Stimulated activated CD4-positive, alpha-beta T cell treated with anti-CD3 and anti-CD28 coated beads, Interleukin-2, amount 100 ng/mL, for 24 hours (primary cell): ENCODE measurements at places on chromosomes 12 and 14.

DNA sequence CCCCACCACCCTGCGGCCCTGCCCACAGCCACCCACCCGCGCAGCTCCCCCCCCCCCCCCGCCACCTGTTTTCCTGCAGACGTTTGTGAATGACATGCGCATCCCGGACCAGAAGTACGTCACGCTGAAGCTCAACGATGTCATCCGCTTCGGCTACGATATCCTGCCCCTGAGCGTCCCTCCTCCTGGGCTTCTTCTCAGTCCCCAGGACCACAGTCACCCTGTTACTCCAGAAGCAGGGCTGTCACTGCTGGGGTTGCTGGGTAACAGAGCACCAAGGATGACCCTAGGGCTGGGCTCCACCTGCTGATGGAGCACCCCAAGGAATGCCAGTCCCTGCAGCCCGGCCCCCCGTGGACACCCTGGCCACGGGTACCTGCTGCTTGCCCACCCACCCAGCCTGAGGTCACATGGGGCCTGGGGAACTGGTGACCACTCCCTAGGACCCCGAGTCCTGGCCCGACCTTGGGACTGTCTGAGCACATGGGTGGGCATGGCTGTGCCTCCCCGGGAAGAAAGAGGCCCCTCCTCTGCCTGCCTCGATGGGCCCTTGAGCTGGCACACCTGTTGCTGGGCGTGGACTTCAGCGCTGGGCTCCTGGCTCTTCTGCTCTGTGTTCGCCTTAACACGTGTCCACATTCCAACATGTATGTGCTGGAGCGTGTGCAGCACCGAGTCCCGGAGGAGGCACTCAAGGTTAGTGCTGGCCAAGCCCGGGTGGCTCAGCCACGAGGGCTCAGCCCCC is 12.9 kb downstream of the CEP170B start:
- DNase-seq, result no peak

DNA sequence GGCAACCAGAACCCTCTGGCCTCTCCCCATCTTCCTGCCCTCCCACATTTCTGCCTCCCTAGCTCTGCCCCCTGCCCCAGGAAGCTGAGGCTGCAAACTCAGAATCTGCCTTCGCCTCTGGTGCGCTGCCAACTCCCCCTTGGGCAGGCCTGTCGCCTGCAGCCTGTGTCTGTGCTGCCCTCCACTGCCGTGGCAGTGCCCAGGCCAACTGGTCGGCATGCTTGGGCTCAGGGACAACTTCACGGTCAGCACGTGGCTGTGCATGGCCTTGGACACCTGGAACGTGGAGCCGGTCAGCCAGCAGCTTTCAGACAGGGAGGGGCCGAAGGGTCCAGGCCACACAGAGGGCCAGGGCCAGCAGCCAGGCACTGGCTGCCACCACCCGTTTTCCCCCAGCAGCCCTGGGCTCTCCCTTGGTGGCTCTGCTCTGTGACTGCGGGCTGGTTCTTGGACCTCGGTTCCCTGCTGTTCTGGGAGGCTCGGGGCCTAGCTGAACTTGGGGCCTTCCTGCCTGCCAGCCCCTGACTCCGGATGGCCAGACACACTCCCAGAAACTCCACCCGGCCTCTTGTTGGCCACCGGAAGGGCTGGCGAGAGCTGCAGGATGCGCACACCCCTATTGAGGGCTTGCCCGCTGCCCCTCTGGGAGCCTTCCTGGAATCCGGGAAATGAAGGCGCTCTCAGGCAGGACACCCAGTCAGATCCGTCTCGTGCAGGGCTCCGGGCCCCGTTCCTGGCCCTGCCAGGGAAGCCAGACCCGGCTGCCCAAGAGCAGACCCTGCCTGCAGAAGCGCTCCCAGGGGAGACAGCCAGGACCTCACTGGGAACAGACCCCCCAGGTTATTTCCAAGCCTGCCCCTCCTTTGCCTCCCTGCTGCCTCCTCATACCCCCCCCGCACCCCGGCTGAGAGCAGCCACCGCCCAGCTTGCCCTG is 34.2 kb upstream of the PPP1R13B start:
- DNase-seq, result no peak

- no peak for DNase-seq
Observed at GRCh38 chr12:3049611-3050249, 27.4 kb upstream of the TSPAN9 start.

GRCh38 chr14:96586921-96587822 is 85.0 kb downstream of the PAPOLA start:
- no peak for DNase-seq

DNA sequence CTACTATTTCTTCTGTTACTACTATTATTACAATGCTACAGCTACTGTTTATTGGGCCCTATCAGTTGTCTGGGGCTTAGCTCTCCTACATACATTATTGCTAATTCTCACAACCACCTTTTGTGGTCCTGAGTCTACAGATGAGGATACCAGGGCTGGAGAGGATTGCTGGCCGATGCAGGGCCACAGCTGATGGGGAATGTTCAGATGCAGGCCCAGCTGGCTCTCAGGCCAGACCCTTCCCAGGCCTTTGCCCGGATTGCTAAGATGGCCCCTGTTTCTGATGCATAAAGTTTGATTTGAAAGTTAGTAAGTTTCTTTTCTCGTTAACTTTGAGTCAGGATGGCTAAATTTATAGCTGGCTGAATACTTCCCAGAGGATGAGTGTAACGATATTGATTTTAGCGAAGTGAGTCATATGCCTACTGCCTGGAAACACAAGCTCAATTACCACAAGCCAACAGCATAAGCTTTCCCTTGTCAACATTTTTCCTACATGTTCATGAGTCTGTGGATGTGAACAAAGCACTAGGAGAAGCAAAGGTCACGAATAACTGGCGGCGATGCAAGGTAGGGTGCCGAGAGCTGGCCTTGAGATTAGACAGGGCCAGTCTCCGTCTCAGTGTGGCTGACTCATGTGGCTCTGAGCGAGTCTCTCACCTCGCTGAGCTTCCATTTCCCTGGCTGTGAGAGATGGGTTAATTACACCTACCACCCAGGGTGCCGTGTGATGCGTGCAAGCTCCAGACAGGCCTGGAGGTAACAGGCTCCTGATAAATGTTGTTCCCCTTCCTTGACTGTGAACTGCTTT is 111.0 kb downstream of the BEGAIN start:
- DNase-seq, result no peak

- no peak for DNase-seq
Observed at GRCh38 chr12:41361738-41362137, 173.6 kb downstream of the PDZRN4 start.

DNA sequence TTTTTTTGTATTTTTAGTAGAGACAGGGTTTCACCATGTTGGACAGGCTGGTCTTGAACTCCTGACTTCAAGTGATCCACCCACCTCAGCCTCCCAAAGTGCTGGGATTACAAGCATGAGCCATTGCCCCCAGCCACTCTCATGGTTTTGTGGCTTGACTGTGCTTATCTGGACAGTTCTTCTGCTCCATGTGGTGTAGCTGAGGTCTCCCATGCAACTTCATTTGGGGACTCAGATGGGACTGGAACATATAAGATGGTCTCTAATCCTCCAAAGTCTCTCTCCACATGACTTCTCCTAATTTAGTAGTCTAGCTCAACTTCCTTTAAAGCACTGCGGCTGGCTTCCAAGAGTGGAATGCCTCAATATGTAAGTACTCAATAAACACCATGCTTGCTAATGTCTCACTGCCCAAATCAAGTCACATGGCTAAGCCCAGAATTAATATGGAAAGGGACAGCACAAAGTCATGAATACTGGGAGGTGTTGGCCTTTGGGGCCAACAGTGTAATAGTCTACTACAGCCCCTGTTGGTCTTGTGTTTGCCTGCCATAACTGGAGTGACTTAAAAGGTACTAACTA is 7.4 kb downstream of the INHBC start:
- DNase-seq, result no peak

GRCh38 chr14:98411154-98411553 is 860.8 kb downstream of the BCL11B start:
- no peak for DNase-seq

DNA sequence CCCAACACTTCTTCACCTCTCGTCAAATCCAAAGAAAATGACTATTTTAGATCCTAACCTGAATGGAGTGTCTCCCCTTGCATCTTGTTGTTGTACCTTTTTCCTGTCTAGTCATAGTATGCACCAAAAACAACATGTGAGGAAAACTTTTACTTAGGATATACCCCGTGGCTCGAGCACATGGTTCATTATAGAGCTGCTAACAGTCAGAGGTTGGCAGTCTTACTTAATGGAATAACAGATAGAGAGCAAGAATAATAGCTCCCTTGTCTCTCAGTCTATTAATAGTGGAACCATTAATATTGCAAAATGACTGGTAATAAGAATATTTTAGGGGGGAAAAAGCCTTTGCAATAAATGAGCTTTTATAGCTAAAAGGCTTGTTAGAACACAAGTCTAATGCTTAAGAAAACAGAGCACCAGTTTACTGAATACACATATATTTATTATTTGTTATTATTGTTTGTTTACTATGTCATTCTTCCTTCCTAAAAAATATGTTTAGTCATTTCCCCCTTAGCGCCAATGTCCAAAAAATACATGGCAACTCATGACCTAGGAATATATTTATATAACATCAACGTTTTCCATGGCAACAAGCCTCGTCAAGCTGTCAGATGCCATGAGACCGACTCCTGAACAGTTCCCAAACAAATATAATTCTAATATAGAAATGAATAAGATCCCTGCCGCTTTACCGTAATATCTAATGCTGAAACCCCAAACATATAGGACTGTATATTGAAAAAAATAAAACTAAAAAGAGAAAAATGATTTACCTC is 592.4 kb downstream of the SOX5 start:
- DNase-seq, result no peak

GRCh38 chr14:22998329-22999012 is 11.5 kb downstream of the C14orf93 start:
- no peak for DNase-seq

- no peak for DNase-seq
Observed at GRCh38 chr12:2246358-2246757, 193.6 kb downstream of the CACNA1C start.

GRCh38 chr12:50764286-50765094 is 589 bp downstream of the ATF1 start:
- DNase-seq, result peak; percentile 81

DNA sequence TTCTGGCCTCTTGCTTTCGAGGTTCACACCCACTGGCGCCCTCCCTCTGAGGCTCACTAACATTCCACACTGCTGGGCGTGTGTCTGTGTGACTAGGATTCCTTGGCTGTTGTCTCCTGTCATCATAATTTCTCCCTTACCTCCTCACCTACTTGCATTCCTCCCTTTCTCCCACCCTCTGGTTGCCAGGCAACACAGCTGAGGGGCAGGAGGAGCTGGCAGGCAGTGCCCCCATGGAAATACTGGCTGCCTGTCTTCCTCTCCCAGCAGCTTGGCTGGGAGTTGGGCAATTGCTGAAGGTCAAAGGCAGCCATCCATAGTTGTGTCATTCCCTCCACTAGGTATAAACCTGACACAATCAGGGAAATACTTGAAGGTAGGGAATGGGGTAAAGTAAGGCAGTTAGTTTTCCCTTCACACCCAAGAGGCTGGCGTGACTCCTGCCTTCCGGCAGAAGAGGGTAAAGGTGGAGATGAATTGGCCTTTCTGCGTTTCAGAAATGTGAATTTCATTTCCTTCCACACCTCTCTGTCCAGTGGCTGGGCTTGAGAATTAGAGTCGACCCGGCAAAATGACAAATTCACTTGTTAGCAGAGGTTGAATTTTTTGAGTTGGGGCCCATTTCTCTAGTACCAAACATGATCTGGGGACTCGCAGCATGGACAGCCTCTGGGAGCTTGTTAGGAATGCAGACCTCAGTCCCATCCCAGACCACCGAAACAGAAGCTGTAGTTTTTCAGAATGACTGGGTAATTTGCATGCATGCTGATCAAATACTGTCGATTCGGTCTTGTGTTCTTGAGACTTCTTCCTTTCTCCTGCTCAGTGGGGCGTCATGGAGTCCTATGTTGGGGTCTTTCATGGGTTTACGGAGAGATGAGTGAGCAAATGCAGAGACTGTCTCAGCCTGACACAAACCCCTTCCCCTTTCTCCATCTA is 24.3 kb upstream of the EMP1 start:
- DNase-seq, result no peak

GRCh38 chr12:107480836-107481608 is 204.6 kb upstream of the PWP1 start:
- DNase-seq, result no peak

DNA sequence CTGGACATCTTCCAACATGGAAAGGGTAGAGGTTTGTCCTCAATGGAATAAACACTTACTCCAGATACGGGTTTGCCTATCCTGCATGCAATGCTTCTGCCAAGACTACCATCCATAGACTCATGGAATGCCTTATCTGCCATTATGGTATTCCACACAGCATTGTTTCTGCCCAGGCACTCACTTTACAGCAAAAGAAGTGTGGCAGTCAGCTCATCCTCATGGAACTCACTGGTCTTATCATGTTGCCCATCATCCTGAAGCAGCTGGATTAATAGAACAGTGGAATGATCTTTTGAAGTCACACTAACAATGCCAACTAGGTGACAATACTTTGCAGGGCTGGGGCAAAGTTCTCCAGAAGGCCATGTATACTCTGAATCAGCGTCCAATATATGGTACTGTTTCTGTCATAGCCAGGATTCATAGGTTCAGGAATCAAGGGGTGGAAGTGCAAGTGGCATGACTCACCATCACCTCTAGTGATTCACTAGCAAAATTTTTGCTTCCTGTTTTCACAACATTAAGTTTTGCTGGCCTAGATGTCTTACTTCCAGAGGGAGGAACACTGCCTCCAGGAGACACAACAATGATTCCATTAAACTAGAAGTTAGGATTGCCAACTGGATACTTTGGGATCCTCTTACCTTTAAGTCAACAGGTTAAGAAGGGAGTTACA is 140.4 kb downstream of the SLC35F4 start:
- no peak for DNase-seq
